ENCODE measurements at places on chromosomes 7 and 10.

- DNase-seq: no peak
Measured at GRCh38 chr10:49313501-49314070, 14.6 kb downstream of the C10orf71 start.

DNA sequence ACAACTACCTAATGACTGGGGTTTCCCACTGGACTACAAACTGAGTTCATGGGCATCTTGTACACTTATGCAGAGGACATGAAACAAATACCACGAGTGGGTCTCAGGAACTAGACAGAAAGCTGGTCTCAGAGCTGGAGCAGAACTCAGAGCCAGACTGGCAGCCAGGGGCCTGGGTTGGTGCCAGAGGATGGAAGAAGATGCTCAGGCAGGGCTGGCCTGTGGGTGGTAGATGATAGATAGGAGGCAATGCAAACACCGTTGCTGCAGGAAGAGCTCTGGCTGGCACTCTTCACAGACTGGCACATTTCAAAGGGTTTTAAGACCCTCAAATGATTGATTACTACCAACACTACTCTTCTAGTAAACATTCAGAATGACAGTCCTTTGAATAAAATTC, 28.8 kb downstream of the ENO4 start:
- DNase-seq: no peak

GRCh38 chr7:29105752-29106668, 40.3 kb downstream of the CPVL start:
- DNase-seq: no peak

- DNase-seq: no peak
Measured at GRCh38 chr7:11776039-11776438, 56.0 kb downstream of the THSD7A start.

GRCh38 chr10:111934931-111935330, 248.6 kb downstream of the GPAM start:
- DNase-seq: no peak

- no peak for DNase-seq
Measured at GRCh38 chr10:6400821-6401465, 179.1 kb downstream of the PRKCQ start.
